Progenitor cell of endocrine pancreas (in vitro differentiated cells): ENCODE measurements at places on chromosomes 11 and 22.

DNA sequence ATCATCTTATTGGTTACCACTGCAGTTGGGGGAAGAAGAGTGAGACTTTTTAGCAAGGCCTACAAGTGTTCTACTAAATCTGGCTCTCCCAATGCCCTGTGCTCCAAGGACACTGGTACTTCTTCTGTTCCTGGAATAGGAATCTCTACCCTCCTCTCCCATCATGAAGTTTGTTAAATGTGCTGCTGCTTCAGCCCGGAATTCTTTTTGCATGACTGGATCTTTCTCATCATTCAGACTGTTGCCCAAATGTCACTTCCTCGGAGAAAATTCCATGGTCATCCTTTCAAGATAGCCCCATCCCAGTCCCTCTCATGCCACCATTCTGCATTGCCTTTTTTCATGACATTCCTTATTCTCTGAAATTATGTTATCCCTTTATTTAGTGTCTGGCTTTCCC lies 400.8 kb downstream of the SOX6 start:
- DNase-seq: no peak

GRCh38 chr11:134533511-134533910 lies 121.5 kb upstream of the B3GAT1 start:
- DNase-seq: no peak

GRCh38 chr22:42937164-42937843 lies 77.6 kb downstream of the PACSIN2 start:
- no peak for DNase-seq

- no peak for DNase-seq
These were observed 355.2 kb downstream of the RAB38 start for GRCh38 chr11:87820011-87820410.

- DNase-seq: no peak
These were observed 74.8 kb upstream of the PITPNB start for GRCh38 chr22:27993774-27994350.
